Left renal pelvis (tissue), 4 donors: ENCODE measurements at places on chromosomes 11 and 22. TPM values are rescaled to one million over a fixed set of nuclear protein-coding genes. Genes with fewer than 3 reads are reported as not detected.

DNA sequence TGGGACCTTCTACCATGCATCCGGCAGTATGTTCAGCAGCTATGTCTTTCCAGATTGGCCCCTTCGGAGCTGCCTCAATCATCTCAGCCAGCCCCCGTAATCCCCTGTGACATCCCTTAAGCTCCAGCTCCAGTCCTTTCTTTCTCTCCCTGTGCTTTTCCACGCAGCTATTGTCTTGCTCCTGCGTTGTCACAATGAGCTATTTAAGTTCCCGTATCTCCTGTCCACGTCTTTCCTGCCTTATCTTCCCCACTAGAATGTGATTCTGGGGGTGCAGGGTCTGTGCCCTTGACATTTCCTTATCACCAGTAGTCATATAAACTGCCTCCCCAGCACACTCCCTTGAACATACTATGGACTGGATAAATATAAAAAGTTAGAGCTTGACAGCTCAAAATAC lies 5.1 kb upstream of the ETS1 start:
- DNase-seq, result no peak

DNA sequence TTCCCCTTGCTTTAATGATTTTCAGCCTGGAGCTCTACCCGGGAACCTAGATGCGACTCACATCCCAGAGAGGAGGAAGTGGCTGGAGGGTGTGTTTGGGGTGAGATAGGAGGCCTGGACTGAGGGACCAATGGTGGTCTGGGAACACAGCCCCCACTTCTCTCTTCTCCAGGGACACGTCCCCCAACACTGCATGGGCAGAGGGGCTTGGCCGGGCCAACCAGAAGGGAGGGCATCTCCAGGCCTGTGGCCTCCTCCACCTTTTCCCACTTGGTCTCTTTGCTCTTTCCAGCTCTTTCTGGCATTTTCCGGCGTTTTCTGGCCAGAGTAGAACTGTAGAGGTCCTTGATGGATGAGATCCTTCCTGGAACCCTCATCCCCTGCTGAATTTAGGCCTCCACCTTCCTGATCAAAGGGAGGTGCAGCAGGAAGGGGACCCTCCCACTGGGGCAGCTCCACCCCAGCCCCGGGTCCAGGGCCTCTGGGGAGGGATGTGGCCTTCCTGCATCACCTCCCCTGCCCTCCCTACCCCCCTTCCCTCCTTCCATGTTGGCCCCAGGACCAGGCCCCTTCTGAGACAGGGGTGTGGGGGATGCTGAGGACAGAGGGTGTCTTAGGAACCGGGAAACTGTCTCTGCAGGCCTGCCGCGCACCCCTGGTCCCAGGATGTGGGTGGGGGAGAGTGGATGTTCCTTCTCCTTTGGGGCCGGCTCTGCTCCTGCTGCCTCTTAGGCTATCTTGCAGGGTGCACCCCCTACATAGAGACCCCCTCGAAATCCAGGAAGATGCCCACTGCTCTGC lies 24.4 kb downstream of the MRGPRG start:
- no peak for DNase-seq

GRCh38 chr11:3006505-3007260 lies 14.6 kb upstream of the NAP1L4 start:
- no peak for DNase-seq

DNA sequence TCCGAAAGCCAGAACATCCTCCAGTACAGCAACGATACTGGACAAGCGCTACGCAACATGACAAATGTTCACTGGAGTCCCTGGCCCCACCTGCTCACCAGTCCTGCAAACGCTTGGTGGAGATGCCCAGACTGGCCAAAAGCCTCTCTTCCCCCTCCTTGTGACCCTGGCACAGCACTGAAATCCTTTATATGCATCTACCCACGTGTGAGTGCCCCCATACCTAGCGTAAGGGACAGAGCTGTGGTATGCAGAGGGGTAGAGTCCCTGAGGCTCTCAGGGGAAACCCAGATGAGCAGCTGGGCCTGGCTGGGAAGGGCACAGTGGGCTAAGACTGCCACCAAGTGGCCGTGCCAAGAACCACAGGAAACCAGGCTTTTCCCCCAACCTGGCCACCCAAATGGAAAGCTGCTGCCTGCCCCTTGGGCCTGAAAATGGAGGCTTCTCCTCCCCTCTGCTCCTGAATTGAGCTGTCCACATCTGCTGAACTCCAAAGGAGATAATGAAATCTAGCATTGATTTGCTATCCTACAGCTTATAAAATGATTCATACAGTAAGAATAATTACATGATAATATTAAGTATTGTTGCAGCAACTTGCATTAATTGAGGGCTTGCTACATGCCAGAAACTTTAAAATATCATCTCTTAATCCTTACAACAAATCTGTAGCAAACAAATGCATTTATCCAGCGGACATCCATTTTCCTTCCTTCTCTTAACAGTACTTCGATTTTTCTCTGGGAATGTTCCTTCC lies 24.8 kb upstream of the TTC12 start:
- no peak for DNase-seq

DNA sequence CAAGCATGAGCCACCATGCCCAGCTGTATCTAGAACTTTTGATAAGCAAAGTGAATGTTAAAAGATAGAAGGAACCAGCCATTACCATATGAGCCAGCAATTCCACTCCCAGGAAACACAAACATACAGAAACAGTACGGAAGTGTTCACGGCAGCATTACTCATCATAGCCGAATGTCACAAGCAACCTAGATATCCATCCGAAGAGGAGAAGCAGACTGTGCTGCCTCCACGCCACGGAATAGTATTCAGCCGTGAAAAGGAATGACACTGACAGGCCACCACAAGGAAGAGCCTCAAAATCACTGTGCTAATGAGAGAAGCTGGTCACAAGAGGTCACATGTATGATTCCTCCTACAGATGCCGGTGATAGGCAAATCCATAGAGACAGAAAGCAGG lies 17.6 kb upstream of the MGAT3 start:
- DNase-seq, result no peak

- no peak for DNase-seq
These were observed 17.3 kb downstream of the APOL2 start for GRCh38 chr22:36221799-36222751.

The MRPL21 gene
- 46.3 TPM for polyA plus RNA-seq

The SIAE gene
- polyA plus RNA-seq, result 32.9 TPM

The PANX1 gene
- 23.4 TPM for polyA plus RNA-seq

GRCh38 chr11:94563176-94563847 lies 3.9 kb upstream of the PIWIL4 start:
- no peak for DNase-seq

The KRTAP5-3 gene
- not detected for polyA plus RNA-seq

DNA sequence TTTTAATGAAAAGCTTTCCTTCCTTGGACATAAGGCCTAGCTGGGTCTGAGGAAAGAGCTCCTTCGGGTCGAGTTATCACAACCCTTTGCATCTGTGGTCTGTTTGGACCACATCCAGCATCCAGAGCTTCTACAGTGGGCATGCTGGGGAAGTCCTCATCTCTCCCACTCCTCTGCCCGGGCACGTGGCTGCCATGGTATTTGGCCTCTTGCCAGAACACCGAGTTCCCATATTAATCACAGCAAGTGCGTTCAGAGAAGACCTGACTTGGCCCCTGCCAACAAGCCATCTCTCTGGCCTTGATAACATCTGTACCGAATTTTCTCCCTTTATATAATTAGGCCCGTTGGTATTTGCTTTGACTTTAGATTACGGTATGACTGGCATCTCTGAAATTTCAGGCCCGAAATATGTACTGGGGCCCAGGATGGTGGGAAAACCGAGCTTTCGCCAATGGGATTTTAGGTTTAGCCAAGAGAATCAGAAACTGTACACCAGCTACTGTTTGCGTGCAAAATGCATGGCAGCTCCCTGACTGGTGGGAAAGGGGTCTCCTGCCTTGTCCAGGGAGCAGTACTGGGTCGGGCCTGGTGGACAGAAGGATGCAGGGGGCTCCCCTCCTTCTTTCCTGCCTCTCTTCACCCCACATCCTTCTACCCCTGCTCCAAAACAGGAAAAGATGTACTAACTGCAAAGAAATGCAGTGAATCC lies 90.0 kb downstream of the MICAL2 start:
- no peak for DNase-seq

DNA sequence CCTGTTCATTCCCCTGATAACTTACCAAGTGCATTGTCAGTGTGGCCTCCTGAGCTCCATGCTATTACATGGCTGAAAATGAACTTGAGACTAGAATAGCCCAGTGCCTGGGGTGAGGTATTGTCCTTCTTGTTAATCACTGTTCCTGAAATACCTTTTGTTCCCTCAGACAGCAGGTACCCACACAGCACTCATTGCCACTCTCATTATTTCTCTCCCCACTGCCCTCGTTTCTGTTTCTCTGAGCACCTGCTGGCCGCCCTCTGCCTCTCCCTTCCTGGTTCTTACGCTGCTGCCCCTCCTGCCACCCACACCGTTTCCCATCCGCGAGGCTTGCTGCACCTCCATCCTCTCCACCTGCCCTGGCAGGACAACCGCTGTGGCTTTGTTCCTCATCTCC lies 36.9 kb upstream of the RAB1B start:
- no peak for DNase-seq

DNA sequence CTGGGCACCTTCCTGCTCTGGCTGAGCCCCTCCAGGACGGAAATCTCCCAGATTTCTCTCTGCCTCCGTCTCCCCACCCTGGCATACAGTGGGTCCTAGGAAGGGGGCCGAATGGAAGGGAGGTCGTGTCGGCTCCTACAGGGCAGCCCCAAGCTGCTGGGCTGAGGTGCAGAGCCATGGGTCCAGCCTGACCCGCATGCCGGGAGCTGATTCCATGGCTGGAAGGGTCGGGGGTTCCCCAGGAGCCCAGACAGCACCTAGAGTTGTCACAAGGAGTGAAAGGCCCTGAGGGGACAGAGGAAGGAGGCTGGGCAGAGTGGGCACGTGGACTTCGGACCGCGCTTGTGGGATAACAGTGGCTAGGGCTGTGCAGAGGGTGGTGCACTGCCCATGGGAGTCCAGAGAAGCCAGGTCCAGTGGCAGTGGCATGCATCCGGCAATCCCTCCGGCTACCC lies 16.5 kb downstream of the CCND1 start:
- no peak for DNase-seq

The CCDC81 gene
- 1.3 TPM for polyA plus RNA-seq

The PDE3B gene
- 9.3 TPM for polyA plus RNA-seq

DNA sequence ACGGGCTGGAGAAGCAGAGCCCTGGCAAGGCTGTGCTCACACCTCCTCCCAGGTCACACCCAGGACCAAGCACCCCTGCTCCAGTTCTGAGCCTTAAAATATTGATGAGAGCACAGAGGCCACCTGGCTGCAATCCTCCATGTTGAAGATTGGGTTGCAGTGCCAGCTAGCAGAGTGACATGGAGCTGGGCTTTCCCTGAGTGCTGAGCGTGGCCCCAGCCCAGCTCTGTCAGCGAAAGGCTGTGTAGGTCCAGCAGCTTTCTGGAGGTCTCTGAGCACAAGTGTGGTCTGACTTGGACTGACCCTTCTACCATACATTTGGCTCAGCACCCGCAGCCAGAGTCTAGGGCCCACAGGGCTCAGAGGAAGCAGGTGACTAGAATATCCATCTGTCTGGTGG lies 4.0 kb upstream of the CHKA start:
- no peak for DNase-seq

DNA sequence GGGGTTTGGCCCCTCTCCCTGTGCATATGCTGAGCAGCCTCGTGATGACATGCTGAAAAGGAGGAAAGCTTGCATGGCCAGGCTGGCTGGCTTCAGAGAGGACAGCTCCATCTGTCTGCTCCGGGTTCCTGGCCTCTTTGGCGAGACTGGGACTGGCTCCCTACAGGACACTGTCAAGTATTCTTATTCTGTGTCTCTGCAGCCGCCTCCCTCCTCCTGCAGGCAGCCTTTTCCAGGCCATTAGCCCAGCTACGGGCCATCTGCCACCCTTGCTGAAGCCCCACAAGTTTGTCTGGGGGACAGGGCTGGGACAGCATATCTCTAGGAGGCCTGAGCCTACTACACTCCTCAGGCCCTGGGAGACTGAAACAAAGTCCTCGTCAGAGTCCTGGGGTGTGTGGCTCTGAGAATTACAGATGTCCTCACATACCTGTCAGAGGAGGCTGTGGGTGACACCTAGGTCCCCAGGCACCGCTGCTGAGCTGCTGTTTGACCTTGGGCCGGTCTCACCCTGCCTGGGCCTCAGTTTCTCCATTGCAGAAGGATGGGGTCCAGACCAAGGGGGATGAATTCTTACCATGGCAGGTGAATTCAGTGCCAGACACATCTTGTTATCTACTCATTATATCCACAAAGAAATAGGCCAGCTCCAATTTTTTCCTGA lies 11.0 kb downstream of the MRGPRG start:
- no peak for DNase-seq

The GP1BB gene
- 3.2 TPM for polyA plus RNA-seq
